Stimulated activated CD4-positive, alpha-beta T cell treated with anti-CD3 and anti-CD28 coated beads, Interleukin-15, amount 100 ng/mL, for 24 hours (primary cell): ENCODE measurements at places on chromosomes 3 and 15.

GRCh38 chr3:143771939-143772338 lies 76.3 kb downstream of the SLC9A9 start:
- DNase-seq = no peak

GRCh38 chr3:53778153-53778552 lies 68.1 kb downstream of the CHDH start:
- no peak for DNase-seq

GRCh38 chr15:75352186-75353080 lies 5.6 kb downstream of the NEIL1 start:
- DNase-seq = no peak

DNA sequence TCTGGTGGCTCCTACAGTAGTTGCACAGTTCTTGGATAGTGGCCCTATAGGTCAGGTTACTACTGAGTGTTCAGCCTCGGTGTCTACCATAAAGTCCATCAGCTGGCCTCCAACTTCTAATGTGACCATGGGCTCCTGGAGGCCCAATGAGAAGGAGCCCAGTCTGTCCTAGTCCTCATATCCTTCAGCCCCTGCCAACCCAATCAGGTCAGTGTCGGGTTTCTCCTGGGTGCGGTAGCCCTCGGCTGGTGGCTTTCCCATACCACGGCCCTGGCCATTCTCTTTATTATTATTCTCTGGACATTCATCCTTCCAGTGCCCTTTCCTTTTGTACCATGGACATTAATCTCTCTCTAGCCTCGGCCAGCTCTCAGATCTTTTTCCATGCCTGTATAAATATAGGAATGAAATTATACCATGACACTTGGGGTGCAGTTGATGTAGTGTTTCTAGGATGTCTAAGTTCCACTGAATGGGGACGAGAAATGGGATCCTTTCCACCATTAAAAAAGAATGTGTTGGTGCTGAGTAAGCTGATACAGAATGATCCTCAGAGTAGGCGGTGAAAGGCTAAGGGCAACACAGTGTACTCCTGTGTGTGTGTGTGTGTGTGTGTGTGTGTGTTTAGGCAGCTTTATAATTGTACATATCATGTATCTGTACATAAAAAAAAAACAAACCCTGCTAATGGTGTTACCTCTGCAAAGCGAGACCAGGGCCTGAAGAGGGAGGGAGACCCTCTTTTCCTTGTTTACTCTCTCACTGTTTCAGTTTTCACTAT lies 19.3 kb upstream of the NOX5 start:
- no peak for DNase-seq

- no peak for DNase-seq
These were observed 52.7 kb downstream of the SETD5 start for GRCh38 chr3:9450126-9450525.

- DNase-seq = no peak
These were observed 33.2 kb upstream of the SECISBP2L start for GRCh38 chr15:49079340-49080039.

DNA sequence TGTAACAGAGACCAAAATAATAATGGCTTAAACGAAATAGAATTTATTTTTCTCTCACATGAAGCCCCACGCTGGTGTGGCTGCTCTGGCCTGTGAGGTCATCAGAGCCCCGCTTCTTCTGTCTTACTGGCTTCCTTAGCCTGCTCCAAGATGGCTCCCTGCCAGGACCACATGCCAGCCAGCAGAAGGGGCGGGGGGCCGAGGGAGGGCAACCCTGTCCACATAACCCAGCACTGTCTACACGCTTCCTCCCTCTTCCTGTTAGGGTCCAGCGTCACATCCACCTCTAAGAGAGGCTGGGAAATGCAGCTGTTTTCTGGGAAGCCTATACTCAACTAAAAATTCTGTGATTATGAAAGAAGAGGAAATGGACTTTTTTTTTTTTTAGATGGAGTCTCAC lies 107.9 kb upstream of the DLG1 start:
- DNase-seq = no peak

GRCh38 chr3:57006949-57007419 lies 53.5 kb upstream of the SPATA12 start:
- DNase-seq = no peak

DNA sequence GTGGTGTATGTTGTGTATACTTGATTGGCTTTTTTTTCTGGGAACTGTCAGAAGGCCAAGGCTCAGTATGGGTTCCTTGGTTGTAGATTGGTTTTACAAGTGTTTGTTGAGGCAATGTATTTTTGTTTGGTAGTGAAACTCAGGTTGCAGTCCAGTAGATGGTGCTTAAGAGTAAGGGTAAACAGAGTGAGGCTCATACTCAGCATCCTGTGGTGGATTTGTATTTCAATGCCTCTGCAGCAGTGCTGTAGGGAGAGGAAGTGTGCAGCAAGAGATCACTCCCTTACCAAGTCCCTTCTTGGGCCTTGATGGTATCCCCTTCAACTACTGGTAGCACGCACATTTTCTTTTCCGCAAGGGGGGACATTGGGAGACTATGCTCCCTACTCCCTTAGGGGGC lies 428.5 kb upstream of the CNTN3 start:
- no peak for DNase-seq

GRCh38 chr15:78906316-78906620 lies 33.6 kb downstream of the MORF4L1 start:
- no peak for DNase-seq

DNA sequence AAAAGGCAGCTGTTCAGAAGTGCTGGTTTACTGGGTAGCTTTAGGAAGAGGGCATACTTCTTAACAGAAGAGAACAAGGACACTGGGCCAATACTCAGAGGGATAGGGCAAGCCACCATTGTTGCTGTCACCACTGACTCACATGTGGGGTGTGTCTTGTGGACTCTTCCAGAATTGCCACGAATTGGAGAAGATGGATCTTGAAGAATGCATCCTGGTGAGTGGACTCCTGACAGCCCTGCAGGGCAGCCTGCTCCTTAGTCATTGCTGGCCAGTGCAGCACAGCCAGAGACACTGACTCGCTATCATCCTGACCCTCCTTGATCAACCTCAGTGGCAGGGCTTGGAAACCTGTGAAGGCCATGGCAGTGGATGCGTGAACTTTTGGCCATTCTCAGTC lies 62.3 kb downstream of the UBP1 start:
- no peak for DNase-seq

- DNase-seq = peak; percentile 72
These were observed at the start of gene FOXP1 for GRCh38 chr3:71583566-71584393. Gene FOXP1 (minus strand): TSS chr3:71583728. CDS start chr3:71198381, 385,347 bp downstream.

DNA sequence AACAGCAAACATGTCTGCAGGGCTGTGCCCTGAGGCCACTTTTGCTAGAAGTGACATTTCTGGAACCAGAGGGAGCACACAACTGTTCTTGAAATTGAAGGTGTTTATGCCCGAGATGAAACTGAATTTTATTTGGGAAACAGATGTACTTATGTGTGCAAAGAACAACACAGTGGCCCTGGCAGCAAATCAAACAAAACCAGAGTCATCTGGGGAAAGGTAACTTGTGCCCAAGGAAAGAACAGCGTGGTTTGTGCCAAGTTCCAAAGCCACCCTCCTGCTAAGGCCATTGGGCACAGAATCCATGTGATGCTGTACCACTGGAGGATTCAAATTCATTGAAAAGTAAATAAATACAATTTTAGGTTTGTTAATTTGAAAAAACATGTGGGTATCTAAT lies 31.2 kb upstream of the RARRES1 start:
- DNase-seq = no peak

DNA sequence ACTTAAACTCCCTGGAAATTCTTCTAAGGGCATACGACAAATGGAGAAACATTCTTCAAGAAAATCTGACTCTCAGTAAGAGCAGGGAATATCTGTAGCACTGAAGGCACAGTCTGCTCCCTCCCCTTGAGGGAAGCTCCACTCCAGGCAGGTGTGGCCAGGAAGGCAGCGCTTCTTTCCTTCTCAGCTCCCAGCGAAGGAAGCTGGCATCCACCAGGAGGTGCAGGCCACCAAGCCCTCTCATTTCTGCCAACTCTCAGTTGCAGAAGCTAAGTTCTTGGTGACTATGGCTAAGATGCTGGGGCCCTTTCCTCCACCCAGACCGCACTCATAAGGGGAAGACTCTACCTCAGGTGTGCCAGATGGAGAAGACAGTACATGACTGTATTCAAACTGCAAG lies 37.7 kb upstream of the SLC41A3 start:
- no peak for DNase-seq

DNA sequence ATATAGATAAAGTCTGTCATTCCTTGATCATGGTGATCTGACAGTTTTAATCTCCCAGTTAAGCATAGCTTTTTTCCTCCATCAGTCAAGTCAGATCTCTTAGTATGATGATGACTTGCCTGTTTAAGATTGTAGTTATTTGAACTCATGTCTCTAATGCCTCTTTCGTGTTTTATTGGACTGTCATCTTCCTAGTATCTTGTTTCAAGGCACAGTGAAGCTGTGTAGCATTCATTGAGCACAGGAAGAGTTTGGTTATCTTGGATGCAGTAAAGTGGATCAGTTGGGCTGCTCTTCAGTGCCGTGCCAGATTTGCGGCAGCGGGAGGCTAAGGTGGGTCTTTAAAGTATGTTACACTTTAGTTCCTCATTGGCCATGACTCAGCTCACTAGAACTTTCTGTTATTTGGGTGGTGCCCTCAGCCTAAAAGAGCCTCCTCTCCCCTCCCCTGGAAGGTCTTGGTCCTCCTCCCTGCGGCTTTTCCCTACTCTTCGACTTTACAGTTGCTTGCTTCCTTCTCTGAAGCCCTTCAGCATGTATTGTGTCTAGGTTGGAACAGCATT lies 45.7 kb upstream of the SKOR1 start:
- no peak for DNase-seq

- peak; percentile 83 for DNase-seq
These were observed 70.7 kb downstream of the SLC12A8 start for GRCh38 chr3:125141596-125142419.

DNA sequence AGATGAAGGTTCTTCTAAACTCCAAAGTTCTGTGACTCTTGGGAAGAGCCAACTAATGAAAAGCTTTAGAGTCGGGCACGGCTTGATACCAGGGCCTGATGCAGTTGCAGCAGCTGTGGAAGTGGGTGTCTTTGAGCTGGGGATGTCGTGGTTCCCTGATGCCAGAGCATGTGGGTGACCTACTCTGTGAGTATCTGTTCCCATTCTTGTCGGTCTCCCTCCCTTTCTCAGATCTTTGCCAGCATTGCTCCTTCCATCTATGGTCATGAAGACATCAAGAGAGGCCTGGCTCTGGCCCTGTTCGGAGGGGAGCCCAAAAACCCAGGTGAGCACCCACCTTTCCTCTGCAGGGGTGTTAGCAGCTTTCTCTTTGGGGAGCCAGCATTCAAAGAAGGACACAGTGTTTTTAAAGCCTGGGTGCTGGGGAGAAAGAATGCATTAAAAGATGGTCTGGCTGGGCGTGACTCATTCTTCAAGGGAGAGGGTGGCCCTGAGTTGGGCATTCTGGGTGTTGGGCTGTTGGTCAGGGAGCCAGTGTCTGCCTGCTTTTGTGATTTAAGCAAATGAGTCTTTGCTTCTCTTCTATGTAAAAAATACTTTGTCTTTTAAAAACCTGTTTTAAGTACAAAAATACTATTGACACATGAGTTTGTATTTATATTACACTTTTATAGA lies 13.2 kb upstream of the PODXL2 start:
- DNase-seq = no peak

DNA sequence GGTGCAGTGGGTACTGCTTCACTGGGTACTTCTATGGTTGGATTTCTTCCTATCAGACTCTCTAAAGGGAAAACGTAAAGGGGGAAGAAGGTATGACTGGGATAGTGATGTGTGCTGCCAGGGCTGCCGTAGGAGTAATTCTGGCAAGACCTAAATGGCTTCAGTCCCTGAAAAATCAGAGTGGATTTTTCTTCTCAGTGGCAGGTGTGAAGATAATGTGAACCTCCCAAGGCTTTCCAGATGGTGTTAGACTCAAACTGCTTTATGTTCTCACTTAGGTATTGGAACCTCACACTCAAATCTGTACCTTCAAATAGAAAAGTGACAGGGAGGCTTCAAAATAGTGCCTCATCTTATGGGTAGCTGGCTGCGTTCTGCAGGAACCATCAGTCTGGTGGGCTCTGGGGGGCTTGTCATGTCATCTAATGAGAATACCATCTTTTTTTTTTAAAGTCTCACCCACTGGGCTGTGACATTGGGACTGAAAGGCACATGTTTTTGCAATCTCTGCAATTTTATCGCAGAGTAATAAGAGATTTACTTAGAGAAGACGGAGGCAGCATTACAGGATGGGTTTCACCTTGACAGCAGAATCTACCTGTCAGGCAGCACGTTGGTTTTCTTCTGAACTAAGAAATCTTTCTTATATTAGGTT lies 28.5 kb downstream of the MINDY4B start:
- DNase-seq = no peak

DNA sequence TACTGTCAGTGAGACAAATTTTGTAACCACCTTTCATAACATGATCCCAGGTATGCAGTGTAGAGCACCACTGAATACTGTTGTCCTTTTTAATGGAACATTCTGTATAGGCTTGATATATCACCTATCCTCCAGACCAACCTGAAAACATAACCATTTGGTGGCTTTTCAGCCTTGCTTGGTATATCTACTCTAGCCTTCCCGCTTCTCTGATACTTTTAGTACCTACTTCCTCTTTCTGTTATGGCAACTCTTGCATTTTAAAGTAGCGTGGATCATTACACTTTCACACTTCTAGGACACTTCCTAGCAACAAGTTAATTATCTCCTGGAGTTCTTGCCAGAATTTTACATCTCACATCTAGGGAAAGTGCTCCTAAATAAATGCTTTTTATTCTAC lies 226.6 kb upstream of the ROBO1 start:
- DNase-seq = no peak

- DNase-seq = no peak
These were observed 115.8 kb upstream of the TOPAZ1 start for GRCh38 chr3:44125882-44126281.

DNA sequence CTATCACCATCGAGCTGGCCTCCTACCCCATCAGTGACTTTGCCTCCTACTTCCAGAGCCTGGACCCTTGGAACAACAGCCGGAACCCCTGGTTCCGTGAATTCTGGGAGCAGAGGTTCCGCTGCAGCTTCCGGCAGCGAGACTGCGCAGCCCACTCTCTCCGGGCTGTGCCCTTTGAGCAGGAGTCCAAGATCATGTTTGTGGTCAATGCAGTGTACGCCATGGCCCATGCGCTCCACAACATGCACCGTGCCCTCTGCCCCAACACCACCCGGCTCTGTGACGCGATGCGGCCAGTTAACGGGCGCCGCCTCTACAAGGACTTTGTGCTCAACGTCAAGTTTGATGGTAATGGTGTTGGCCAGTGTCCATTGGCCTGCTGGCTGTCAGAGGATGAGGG lies 6.1 kb downstream of the GRM2 start:
- no peak for DNase-seq
